RWPE2 (cell line): ENCODE measurements at places on chromosomes 2 and 18.

- DNase-seq: no peak
Observed at GRCh38 chr2:88450925-88451810, 1.3 kb downstream of the FOXI3 start.

DNA sequence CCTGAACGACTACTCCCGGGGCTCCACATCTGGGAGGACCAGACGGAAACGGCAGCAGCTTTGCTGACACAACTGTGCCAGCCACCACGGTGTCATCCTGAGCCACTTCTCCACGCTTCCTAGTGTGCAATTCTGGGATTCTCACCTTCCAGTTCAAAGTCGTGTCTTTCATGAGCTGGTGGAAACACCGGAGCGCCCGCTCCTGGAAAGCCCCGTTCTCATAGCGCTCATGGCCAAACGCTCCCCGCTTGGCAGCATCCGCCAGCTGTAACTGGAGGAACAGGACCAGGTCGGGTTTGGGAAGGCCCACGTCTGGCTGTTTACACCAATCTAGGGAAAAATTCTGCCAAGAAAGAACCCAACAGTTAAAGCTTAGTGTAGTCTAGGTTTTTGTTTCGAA lies 8.3 kb downstream of the DTYMK start:
- no peak for DNase-seq

DNA sequence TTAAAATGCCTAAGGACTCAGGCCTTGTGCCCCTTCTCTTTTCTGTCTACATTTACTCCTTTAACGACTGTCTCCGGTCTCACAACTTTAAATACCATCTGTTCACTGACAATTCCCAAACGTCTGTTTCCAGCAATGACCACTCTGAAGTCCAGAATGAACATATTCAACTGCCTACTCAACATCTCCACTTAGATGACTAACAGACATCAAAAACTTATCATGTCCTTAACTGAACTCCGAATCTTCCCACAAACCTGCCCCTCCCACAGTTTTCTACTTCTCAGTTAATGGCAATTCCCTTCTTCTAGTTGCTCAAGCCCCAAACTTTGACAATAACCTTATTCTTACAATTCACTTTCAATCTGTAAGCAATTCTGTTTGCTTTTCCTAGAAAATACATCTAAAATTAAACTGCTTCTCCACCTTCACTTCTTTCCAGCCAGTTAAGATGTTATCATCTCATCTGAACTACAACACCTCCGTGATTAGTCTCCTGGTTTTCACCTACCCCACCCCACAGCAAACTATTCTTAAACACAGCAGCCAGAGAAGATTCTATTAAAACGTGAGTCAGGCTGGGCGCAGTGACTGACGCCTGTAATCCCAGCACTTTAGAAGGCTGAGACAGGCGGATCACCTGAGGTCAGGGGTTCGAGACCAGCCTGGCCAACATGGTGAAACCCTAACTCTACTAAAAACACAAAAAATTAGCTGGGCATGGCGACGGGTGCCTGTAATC lies 2.8 kb downstream of the C1D start:
- DNase-seq: no peak

DNA sequence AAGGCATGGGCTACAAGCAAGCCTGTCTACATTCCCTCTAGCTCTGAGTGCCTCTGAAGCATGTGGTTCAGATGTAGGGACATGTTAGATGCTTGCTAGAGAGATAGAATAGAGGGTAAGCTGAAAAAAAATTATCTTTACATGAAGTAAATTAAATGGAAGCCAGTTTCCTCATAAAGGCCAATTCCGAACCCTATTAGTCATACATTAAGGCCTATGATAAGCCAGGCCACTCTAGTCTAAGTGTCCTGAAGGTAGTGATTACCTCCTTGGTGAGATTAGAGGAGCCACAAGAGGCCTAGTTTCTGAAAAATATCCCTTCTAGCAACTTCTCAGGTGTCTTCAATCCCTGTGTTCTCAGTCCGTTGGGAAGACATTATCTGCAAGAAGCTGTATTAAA lies 72.4 kb upstream of the NPAS2 start:
- DNase-seq: no peak

DNA sequence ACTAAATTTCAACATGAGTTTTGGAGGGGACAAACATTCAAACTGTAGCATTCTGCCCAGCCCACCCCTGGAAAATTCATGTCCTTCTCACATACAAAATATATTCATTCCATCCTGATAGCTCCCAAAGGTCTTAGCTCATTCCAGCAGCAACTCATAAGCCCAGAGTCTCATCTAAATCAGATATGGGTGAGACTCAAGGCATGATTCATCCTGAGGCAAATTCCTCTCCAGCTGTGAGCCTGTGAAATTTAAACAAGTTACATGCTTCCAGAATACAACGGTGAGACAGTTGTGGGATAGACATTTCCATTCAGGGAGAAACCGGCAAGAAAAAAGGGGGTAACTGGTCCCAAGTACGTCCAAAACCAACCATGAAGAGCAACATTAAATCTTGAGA lies 43.5 kb upstream of the FAHD2A start:
- DNase-seq: no peak

- no peak for DNase-seq
Observed at GRCh38 chr18:2009942-2010697, 561.2 kb downstream of the METTL4 start.

GRCh38 chr2:56681659-56682396 lies 498.0 kb downstream of the CCDC85A start:
- no peak for DNase-seq

- DNase-seq: no peak
Observed at GRCh38 chr2:18949871-18950270, 360.5 kb upstream of the NT5C1B start.

GRCh38 chr2:3517948-3518495 lies 1.3 kb downstream of the ADI1 start:
- DNase-seq: no peak

GRCh38 chr2:170523506-170523905 lies 191.6 kb upstream of the SP5 start:
- DNase-seq: no peak

GRCh38 chr2:240168546-240169361 lies 28.3 kb upstream of the OTOS start:
- DNase-seq: peak; percentile 59

DNA sequence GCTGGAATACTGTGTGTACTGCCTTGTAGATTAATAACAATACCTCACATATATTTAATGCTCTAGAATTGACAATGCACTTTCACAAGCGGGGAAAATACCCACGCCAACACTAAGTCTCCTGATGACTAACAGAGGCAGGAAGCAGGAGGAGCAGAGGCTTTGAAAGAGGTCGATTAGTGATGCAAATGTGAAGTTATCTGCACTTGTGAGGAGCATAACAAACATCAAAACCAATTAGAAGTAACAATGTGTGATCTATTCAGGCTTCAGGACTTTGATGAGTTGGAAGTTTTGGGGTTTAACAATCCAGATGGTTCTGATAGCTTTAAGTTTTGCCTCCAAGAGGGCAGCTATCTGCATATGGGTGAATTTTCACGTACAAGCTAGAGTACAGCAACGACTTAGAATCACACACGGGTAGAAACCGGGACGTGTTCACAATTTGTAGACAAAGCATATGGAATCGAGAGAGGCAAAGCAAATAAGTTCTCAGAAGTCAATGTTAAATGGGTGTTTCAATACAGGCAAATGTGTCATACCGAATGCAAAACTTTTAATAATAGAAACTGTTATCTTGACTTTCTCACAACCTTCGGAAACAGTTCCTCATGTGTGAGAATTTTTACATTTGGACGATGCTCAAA lies 114.5 kb downstream of the METTL8 start:
- no peak for DNase-seq

DNA sequence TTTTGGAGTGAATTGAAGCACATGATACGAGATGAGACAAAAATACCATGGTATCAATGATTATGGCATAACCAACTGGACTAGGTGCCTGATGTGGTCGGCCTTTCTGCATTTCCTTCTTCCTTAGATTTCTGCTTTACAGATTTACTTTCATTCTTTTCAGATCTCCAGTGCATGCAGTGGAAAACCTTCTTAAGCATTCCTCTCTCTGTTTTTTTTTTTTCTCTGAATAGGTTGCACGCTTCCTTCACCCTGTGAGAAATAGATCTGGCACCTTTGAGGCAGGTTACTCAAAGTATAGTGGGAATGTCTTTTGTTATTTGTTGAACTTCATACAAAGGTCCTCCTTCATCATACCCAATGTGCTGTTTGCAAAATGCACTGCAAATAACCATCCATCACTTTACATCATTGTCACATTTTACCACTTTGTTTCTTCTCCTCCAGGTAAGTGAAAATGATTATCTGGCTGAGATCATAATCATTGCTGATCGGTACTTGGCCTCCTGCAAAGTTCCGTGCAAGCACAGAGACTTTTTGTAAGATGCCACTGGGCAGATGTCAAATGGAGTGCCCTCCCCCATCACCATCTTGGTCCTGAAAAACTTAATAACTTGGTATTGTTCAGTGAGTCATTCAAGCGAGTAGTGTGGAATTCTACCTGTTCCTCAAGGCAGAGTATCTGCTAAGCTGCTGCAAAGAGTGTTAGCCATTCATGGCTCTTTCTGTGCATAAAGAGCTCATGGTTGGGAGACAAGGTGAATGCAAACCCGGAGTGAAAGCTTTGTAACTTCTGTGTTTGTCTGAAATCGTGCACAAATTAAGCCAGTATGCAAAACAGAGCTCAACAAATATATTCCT lies 30.0 kb upstream of the KLHL14 start:
- no peak for DNase-seq

DNA sequence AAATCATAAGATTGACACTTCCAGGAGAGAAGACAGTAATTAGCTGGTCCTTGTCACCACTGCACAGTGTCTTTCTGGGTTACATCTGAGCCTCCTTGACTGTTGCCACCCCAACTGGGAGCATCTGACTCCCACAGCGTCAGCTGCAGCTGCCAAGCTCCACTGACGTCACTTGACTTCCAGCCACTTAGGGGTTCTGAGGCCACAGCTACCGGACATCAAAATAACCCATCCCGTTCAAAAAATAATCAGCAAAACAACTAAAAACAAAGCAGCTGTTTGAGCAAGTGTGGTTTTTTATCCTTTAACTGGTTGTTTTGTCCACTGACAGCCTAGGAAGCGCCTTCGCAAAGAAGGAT lies 206.5 kb upstream of the AGAP1 start:
- DNase-seq: no peak

- no peak for DNase-seq
Observed at GRCh38 chr2:44549856-44550255, 188.1 kb downstream of the CAMKMT start.

GRCh38 chr2:38076152-38076709 lies 280 bp upstream of the CYP1B1 start:
- DNase-seq: peak; percentile 70

DNA sequence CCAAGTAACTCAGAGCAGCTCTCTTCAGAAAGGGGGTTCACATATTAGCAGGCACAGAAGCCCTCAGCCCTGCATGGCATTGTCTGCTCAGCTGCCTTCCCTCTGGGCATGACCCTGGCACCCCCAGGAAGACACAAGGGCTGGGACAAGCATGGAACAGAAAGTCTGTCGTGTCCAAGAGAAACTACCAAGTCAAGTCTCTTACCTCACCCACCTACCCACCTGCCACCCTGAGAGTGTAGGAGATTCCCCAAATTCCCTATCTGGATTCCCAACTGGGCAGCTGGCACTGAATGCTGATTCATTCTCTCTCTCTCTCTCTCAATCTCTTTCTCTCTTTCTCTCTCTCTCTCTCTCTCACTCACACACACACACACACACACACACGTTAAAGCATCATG lies 21.6 kb downstream of the SMAD7 start:
- no peak for DNase-seq

DNA sequence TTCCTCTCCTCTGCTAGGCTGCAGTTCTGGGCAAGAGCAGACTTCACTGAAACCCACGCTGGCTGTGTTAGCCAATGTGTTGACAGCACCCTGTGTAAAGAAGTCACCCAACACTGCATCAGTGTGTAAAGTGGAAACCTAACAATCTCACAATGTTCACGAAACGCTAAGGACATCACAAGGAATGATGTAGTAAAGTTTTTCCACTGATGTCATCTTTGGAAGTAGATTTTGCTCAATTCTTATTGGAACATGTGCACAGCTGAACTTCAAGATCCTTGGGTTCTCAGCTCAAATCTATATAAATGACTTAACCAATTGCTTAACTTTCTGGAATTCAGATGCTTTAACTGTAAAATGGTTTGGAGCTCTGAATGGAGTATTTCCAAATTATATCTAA lies 1112.5 kb downstream of the TSN start:
- no peak for DNase-seq
